ENCODE measurements at places on chromosomes 5 and 9.

GRCh38 chr5:14197056-14197455 is 53.9 kb downstream of the TRIO start:
- no peak for DNase-seq

DNA sequence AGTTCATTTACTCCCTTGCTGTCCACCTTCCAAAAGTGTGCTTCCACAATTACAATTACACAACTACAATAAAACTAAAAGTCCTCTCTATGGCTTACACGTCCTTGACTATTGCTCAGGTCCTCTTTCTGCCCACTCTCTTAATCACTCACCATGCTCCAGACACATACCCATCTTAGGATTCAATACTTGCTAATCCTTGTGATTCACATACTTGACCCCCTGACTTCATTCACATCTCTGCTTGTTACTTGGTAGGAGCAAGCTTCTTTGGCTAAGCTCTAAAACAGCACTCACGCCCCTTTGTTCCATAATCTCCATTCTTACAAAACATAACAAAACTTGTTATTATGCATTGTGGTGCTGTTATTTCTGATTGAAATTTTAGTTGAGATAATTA is 215.8 kb downstream of the EDIL3 start:
- DNase-seq: no peak

DNA sequence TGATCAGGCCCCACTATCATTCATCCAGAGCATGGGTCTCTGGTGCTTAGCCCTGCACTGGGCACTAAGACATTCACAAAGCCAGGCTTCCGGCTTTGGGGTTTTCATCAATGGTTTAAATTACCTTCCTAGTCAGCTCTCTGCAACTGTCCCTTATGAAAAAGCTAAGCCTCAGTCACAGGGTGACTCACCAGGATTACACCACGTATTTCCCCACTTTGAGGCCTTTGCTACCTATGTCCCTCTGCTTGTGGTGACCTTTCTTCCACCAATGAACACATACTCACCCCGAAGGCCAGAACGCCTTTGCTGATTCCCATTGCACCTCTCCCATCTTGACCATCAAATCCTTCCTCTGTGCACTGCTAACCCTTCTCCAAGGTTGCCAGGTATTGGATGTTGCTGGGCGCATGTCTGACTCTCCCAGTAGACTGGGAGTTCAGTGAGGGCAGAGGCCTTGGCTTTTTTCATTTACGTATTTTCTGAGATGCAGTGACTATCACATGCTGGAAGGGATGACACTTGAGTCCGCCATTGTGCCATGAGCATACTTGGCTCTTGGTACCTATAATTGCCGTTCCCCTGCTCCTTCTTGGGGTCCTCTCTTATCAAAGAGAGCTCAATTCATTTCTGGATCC is 58.7 kb upstream of the TNFSF8 start:
- no peak for DNase-seq

GRCh38 chr9:35355939-35356338 is 134.0 kb upstream of the RUSC2 start:
- no peak for DNase-seq

- DNase-seq: peak; percentile 82
Observed at GRCh38 chr9:127943731-127944144, 6.1 kb upstream of the DPM2 start.

GRCh38 chr9:7169717-7170389 is 412.1 kb downstream of the KDM4C start:
- DNase-seq: no peak

DNA sequence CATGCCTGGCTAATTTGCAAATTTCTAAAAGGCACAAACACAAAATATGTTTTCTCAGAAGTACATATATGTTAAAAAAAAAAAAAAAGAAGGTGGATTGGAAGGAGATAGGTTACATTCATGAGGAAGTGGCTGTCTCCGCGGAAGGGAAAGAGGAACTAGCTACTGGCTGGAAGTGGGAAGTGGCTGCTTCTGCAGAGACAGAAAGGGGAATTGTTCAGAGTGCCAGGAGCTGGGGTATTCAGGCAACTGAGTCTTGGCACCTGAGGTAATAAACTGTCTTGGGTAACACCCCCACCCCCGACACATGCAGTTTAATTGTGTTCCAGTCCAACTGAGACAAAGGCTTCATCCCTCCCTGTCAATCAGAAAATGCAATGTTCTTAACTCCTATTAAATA is 45.6 kb downstream of the S1PR3 start:
- DNase-seq: no peak

All from right hindlimb (tissue), 1 donor.